Ascending aorta (tissue), 2 donors: ENCODE measurements at places on chromosomes 12 and 14.

DNA sequence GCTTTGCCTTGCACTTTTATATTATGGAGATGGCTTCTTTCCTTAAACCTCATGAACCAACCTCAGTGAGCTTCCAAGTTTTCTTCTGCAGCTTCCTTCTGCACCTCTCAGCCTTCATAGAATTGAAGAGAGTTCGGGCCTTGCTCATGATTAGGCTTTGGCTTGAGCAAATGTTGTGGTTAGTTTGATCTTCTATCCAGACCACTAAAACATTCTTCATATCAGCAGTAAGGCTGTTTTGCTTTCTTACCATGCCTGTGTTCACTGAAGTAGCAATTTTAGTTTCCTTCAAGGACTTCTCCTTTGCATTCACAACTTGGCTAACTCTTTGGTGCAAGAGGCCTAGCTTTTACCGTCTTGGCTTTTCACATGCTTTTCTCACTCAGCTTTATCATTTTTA lies 125.4 kb downstream of the SNAPC1 start:
- H3K4me1 ChIP-seq: no peaks in the 10 kb centered on the region
- H3K4me3 ChIP-seq: no peak overlapping the region
- H3K27ac ChIP-seq: no peak overlapping the region
- DNase-seq: no peak
- H3K36me3 ChIP-seq: no peaks in the 10 kb centered on the region
- no peaks in the 10 kb centered on the region for H3K27me3 ChIP-seq

DNA sequence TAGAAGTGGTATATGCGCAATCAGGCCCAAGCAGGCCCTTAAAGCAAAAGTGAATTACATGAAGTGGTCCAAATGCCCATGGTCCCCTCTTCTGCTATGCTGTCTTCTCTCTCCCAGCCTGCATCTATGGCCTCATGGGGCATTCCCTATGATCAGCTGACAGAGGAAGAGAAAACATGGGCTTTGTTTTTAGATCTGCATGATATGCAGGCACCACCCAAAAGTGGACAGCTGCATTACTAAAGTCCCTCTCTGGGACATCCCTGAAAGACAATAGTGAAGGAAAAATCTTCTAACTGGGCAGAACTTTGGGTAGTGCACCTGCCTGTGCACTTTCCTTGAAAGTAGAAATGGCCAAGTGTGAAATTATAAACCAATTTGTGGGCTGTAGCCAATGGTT lies 145.2 kb upstream of the ARID2 start:
- H3K36me3 ChIP-seq: no peaks in the 10 kb centered on the region
- DNase-seq: no peak
- no peaks in the 10 kb centered on the region for H3K27me3 ChIP-seq
- H3K27ac ChIP-seq: no peak overlapping the region
- H3K4me3 ChIP-seq: no peak overlapping the region

DNA sequence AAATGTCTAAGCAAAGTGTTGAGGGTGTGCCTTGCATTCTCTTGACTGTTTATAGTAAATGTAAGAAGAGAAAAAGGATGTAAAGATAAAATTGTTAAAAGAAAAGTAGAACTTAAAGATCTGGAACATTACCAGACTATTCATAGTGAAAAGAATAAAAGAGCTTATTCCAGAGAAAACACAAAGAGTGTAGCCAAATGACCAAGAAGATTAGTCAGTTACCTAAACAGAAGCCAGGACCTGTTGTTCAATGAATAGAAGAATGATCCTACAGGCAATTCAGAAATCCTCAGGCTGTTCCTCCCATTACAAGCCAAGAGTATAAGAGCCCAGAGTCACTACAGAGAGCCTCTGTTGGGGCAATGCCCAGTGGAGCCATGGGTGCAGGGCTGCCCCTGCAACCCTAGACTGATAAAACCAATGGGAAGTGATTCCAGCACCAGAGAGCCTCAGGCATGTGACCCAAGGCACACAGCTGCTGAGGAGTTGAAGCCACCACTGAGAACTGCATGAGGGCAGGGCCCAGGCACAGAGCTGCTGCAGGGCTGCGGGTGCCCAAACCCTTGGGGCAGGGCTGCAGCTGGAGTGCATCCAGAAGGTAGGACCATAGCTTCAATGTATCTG lies 91.1 kb upstream of the SLC38A4 start:
- no peak for DNase-seq
- H3K4me1 ChIP-seq: no peaks in the 10 kb centered on the region
- no peaks in the 10 kb centered on the region for H3K27me3 ChIP-seq
- H3K4me3 ChIP-seq: no peak overlapping the region
- H3K27ac ChIP-seq: no peak overlapping the region

GRCh38 chr12:10652192-10652591 lies 21.7 kb downstream of the STYK1 start:
- H3K4me3 ChIP-seq: no peak overlapping the region
- H3K36me3 ChIP-seq: no peaks in the 10 kb centered on the region
- no peak overlapping the region for H3K27ac ChIP-seq
- no peak for DNase-seq
- H3K27me3 ChIP-seq: no peaks in the 10 kb centered on the region
- no peaks in the 10 kb centered on the region for H3K4me1 ChIP-seq

- peaks cover 13% of the 10 kb centered on the region for H3K36me3 ChIP-seq
- no peak for DNase-seq
- H3K27ac ChIP-seq: peak overlapping the region; percentile 92
- H3K4me1 ChIP-seq: peaks cover 47% of the 10 kb centered on the region
- no peaks in the 10 kb centered on the region for H3K27me3 ChIP-seq
Measured at GRCh38 chr12:55704824-55705718, 2.6 kb downstream of the ITGA7 start.
